Stimulated activated CD4-positive, alpha-beta T cell treated with anti-CD3 and anti-CD28 coated beads, TNF-alpha, amount 100 ng/mL, for 4 hours (primary cell): ENCODE measurements at places on chromosomes 2 and 18.

GRCh38 chr2:189008555-189009262 is 34.5 kb downstream of the COL3A1 start:
- DNase-seq = no peak

- no peak for DNase-seq
Observed at GRCh38 chr18:70499218-70499691, 210.4 kb downstream of the SOCS6 start.

DNA sequence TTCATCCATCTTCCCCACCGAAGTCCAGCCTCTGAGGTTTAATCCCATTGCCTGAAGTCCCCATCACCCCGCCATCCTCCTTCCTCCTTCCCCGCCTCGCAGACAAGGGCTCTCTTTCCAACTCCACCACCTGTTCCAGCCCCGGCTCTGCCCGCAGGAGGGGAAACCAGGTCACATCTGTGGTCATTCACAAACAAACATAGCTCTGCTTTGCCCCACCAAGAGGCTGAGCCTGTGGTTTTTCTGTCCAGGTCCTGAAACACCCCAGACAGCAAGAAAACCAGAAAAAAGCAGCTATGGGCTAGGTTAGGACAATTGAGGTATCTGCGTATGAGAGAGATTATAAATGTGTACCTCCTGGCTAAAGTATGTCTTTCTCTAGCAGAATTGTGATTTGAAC is 144.7 kb downstream of the GLI2 start:
- DNase-seq = no peak

DNA sequence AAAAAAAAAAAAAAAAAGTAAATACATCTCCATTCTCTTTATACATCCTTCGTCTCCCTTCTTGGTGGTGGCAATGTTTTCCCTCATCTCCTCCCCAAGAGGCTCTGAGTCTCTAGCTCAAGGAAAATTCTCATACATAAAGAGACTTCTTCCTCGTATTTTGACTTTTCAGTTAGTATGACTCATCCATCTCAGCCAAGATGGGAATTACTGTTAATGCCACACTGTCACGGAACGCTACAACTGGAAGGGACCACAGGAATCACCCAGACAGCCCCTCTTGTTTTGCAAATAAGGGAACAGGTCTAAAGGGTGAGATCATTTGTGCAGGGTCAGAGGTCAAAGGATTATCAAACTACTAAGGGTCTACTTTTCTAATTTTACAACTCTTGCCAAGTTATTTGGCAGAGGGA is 19.5 kb downstream of the NFE2L2 start:
- no peak for DNase-seq

- no peak for DNase-seq
Observed at GRCh38 chr2:43001787-43002468, 209.5 kb upstream of the HAAO start.

DNA sequence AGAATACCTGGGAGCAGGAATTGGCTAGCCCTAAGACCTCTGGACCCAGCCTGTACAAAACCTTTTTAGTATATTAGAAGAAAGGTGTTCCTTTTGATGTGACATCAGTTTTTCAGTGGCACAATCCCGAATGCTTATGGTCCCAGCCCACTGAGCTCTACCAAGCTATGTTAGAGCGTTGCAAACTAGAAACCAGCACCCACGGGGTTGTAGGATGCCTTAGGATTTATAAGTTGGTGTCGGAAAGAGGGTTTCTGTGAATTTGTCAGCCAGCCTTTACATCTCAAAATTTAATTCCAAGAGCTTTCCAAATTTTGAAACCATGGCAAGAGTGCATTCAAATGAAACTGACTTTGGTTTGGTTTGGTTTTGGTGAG is 499 bp upstream of the LMAN1 start:
- DNase-seq = no peak

GRCh38 chr2:205714789-205715720 is 32.8 kb downstream of the NRP2 start:
- no peak for DNase-seq

GRCh38 chr2:3313781-3314375 is 63.7 kb downstream of the EIPR1 start:
- no peak for DNase-seq

- no peak for DNase-seq
Observed at GRCh38 chr2:177670791-177671535, 278.4 kb downstream of the AGPS start.

- no peak for DNase-seq
Observed at GRCh38 chr18:74914648-74915047, 294.3 kb downstream of the PTGR3 start.

DNA sequence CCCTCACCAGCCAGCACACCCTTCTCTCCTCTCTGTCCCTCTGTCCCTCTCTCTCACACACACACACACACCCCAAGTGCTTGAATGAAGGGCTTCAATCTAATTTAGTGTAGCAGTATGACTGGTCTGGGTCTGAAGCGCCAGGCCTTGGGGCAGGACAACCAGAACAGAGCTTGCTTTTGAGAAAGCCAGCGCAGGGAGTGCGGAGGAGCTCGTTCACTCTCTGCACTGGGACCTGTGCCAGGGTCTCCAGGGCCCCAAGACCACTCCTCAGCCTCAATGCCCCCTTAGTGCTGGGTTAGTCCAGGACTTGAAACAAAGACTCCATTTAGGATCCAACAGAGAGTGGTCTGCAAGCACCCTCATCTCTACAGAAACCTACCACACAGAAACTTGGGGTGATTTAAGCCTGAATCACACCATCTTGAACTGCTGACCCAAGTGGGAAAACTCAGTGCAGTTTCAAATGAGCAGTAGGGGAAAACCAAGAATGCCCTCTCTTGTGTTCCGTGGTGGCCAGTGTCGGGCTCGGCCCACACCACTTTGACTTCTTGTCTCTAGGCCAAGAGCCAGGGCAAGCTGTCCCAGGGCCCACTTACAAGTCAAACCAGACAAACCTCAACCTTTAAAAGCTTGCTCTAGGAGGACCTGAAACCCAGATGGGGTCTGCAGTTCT is 66.6 kb upstream of the WIPF1 start:
- DNase-seq = no peak

DNA sequence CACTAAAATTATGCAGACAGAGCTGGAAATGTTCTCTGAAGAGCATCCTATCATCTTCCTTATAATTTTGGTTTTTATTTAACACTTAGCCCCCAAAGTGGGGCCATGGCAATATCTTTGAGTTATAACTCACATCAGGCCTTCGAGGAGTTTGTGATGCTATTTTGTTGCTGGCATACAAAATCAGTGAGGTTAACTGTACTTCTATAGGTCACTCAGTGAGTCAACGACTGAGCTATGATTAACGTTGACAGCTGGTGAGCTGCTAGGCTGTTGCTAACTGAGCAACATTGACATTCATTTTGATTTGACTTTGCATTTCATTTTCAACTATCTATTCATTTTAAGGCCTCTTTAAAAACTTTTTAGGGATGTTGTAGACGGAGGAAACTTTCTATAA is 50.0 kb downstream of the GPD2 start:
- no peak for DNase-seq

- DNase-seq = no peak
Observed at GRCh38 chr2:213046431-213046830, 105.0 kb downstream of the IKZF2 start.

DNA sequence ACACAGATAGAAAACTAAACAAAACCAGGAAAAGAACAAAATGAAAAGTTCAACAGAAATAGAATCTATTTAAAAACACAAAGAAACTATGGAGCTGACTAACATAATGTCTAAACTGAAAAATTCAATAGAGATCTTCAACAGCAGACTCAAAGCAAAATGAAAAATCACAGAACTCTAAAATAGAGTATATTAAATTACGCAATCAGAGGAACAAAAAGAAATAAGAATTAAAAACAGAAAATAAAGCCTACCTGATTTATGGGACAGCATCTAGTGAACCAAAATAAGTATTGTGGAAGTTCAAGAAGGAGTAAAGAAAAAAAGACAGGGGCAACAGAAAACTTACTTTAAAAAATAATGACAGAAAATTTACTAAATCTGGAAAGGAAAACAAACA is 152.1 kb upstream of the GALNT5 start:
- DNase-seq = no peak

DNA sequence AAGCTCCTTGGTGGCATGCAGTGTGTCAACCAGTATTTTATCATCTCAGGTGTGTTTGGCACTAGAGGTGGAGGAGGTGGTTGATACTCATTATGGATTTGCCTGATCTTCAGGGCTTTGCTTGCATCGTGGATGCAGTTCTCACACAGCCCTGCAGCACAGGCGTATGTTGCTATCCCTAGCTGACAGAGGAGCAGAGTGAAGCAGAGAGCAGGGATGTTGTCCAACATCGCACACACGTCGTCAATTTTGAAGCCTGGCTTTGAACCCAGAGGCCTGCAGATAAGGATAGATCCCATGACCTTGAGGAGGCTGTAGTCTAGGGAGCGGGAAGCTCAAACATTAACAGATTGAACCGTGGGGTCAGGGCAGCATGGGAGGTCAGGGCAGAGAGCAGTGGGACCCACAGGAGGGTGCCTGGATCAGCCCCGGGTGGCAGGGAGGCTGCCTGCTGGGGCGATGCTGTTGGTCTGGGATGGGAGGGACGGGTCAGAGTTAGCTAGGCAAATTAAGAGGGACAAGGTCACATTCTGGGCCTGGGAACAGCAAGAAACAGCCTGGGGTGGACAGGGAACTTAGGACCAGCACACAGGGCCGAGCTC is 4.2 kb downstream of the RNF144A start:
- DNase-seq = no peak

- DNase-seq = peak; percentile 10
Observed at GRCh38 chr2:3780477-3781402, 77.4 kb downstream of the DCDC2C start.

- no peak for DNase-seq
Observed at GRCh38 chr18:51171223-51171622, 26.3 kb downstream of the MEX3C start.

- DNase-seq = no peak
Observed at GRCh38 chr2:138244501-138244925, 257.1 kb upstream of the SPOPL start.

GRCh38 chr2:153823880-153824279 is 47.8 kb upstream of the GALNT13 start:
- DNase-seq = no peak

DNA sequence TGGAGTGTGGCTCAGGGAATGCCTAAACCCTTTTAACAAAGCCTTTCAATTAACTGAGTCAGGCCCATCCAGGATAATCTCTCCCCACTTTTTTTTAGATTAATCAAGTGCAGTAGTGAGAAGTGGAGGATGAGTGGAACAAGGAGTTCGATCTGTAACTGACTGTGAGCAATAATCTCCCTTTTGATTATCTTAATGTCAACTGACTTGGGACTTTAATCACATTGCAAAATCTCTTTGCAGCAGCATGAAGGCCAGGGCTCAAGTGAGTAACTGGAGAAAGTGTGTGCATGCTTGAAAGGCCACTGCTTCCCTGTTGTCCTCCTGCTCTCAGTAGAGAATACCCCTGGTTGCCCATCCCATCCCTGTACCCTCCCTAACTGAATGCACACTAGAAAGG is 32.1 kb upstream of the HS6ST1 start:
- no peak for DNase-seq

DNA sequence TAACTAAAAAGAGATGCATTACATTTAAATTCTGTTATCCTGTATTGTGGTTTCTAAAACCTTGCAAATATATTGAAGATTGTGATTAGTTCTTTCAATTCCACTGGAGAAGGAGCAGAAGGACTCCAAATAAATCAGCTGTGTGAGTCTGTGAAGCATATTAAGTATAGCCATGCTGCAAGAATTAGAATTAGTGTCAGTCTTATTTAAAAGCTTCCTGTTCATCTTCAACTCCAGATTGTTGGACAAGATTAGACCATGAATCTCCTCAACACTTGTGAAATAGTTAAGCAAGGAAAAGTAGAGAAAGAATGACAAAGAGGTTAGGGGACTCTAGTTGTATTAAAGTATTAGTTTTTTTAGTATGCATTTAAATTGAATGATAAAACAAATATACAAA is 92.5 kb upstream of the LRP1B start:
- no peak for DNase-seq

- no peak for DNase-seq
Observed at GRCh38 chr2:45691171-45691999, 39.9 kb downstream of the PRKCE start.

GRCh38 chr2:113692698-113693428 is 63.6 kb downstream of the SLC35F5 start:
- no peak for DNase-seq

GRCh38 chr2:201715459-201715858 is 17.0 kb upstream of the MPP4 start:
- DNase-seq = no peak

DNA sequence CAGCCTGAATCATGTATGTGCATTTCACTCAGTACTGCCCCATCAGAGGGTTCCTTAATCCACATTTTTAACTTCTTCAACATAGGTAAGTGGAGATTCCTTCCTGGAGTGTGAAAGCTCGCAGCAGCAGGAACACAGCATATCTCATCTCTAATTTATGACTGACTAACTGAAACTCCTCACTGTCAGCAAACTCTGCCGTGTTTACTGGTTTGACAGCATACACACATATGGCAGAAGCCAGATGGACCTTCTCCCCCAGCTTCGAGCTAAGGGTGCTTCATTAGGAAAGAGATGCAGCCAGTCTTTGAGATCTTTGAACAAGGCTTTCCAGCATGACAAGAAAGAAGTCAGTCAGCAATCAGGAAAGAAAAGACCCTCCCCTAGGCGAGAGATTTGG is 200.3 kb upstream of the ACVR2A start:
- no peak for DNase-seq

GRCh38 chr2:67304300-67304890 is 92.7 kb upstream of the ETAA1 start:
- DNase-seq = no peak

- DNase-seq = no peak
Observed at GRCh38 chr18:55421615-55422419, 166.2 kb downstream of the TCF4 start.

DNA sequence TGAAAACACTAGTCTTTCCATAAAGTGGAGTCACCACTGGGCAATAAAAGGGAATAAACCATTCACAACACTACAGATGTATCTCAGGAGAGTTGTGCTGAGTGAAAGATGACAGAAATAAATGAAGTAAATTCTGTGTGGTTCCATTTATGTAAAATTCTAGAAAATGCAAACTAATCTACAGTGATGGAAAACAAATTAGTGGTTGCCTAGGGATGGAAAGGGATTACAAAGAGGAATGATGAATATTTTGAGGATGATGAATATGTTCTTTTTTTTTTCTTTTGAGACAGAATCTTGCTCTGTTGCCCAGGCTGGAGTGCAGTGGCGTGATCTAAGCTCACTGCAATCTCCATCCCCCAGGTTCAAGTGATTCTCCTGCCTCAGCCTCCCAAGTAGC is 123.0 kb downstream of the MAPK4 start:
- DNase-seq = no peak

GRCh38 chr18:46297621-46298020 is 193.4 kb downstream of the HAUS1 start:
- no peak for DNase-seq
